ENCODE measurements at places on chromosomes 3 and 15.

GRCh38 chr15:83955806-83956265 lies 279.7 kb upstream of the GOLGA6L4 start:
- DNase-seq = no peak
- no peak overlapping the region for H3K27ac ChIP-seq
- H3K27me3 ChIP-seq = peaks cover 37% of the 10 kb centered on the region
- no peaks in the 10 kb centered on the region for H3K36me3 ChIP-seq
- no peak overlapping the region for H3K4me3 ChIP-seq

DNA sequence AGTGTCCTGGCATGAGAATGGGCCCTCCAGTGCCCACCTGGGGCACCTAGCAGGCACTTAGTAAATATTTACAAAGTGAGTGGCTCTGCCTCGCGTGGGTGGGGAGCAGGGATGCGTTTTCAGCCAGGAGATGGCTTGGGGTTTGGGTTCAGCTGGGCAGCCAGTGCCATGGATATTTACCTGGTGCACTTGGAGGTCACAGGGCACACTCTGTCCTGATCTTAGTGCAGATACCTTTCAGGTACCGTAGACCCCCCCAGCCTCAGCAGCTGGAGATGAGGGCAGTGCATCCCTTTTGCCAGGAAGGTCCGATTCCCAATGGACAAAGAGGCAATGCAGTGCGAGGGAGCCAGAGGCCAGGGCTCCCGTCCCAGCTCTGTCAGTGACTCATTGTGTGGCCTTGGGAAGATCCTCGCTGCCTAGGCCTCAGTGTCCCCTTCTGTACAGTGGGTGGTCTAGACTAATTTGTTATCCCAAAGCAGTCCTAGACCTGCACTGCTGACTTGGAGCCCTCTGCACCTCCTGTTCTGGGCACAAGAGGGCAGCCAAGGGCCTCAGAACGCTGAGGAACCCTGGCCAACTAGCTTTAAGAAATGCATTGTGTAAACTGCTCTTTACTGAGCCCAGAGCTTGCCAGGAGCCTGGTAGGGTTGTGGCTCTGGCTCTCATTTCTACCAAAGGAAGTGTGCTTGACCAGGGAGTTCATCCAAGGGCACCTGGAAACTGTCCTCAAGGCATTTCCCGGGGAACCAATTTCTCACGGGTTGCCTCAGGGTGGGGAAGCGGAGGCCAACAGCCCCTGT lies 16.0 kb downstream of the HDAC11 start:
- H3K27me3 ChIP-seq = no peaks in the 10 kb centered on the region
- H3K4me3 ChIP-seq = no peak overlapping the region
- H3K4me1 ChIP-seq = peaks cover 7% of the 10 kb centered on the region
- peak; percentile 56 for DNase-seq
- H3K27ac ChIP-seq = no peak overlapping the region

GRCh38 chr3:45693941-45694521 lies 4.8 kb downstream of the SACM1L start:
- no peaks in the 10 kb centered on the region for H3K27me3 ChIP-seq
- peak overlapping the region; percentile 100 for H3K27ac ChIP-seq
- H3K4me1 ChIP-seq = peaks cover 79% of the 10 kb centered on the region
- DNase-seq = peak; percentile 73

- no peak for DNase-seq
- H3K27ac ChIP-seq = no peak overlapping the region
- H3K36me3 ChIP-seq = no peaks in the 10 kb centered on the region
- peaks cover 2% of the 10 kb centered on the region for H3K4me1 ChIP-seq
- H3K4me3 ChIP-seq = no peak overlapping the region
- H3K27me3 ChIP-seq = peaks cover 13% of the 10 kb centered on the region
These were observed 73.0 kb upstream of the GLCE start for GRCh38 chr15:69087366-69087976.

GRCh38 chr15:82804575-82804949 lies 1.3 kb downstream of the FSD2 start:
- no peaks in the 10 kb centered on the region for H3K36me3 ChIP-seq
- no peak overlapping the region for H3K4me3 ChIP-seq
- H3K27me3 ChIP-seq = peaks cover 25% of the 10 kb centered on the region

GRCh38 chr3:197525706-197526105 lies 30.1 kb downstream of the BDH1 start:
- no peak overlapping the region for H3K4me3 ChIP-seq
- H3K27ac ChIP-seq = no peak overlapping the region
- no peak for DNase-seq
- H3K4me1 ChIP-seq = peaks cover 17% of the 10 kb centered on the region

DNA sequence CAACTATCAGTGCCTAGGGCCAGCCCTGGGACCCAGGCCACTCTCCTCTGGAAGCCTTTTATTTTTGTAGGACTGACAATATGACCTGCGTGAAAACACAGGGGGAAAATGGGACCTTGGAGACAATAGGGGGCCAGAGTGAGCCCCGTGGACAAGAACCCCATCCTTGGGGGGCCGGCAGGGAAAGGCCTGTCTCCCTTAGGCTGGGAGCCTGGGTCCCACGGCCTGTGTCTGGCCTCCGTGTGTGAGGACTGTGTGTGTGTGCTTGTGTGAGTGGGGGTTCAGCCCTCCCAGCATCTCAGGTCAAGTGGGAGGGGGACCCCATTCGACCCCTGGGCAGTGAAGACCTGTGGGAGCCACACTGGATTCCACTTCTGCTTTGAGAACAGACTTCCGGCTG lies 53.3 kb downstream of the EXOG start:
- H3K27me3 ChIP-seq = no peaks in the 10 kb centered on the region
- H3K27ac ChIP-seq = no peak overlapping the region
- H3K4me3 ChIP-seq = no peak overlapping the region
- H3K4me1 ChIP-seq = no peaks in the 10 kb centered on the region

DNA sequence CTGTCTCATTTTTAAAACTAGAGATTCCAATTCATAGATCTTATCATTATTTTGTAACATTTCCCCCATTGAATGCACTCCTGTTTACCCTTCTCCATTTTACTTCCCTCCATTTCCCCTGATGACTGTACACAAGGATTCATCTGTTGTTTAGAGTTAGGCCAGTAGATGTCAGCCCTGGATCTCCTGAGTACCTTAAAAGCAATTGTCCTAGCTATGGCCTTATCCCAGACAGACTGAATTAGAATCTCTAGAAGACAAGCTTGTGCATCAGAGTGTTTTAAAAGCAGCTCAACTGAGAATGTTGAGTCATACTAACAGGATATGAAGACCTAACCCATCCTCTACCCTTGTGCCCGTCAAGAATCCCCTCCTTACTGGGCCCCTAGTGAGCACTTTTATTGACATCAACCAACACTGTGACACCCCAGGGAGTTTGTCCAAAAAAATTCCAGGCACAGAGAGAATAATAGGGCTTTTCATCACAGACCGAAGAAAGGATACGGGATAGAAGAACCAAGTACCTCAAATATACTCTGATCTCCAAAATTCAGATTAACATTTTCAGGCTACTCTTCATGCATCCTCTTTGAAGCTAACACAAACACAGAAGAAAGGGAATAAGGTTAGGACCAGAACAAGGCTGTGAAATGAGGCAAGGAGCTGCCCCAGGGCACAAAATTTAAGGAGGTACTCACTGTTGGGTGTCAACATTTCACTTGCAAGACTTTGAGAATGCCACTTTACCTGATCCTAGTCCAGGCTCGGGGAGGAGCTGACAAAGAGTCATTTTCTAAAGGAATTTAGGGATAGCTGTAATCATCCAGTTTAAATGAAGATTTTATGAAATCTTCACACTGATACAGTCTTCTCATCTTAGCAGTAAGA lies 17.1 kb downstream of the ZBED2 start:
- H3K27ac ChIP-seq = peak overlapping the region; percentile 79
- no peak overlapping the region for H3K4me3 ChIP-seq
- peaks cover 33% of the 10 kb centered on the region for H3K4me1 ChIP-seq
- no peaks in the 10 kb centered on the region for H3K27me3 ChIP-seq
- H3K36me3 ChIP-seq = peaks cover 19% of the 10 kb centered on the region
- DNase-seq = no peak

- H3K27me3 ChIP-seq = peaks cover 4% of the 10 kb centered on the region
- no peak overlapping the region for H3K4me3 ChIP-seq
- no peak overlapping the region for H3K27ac ChIP-seq
- DNase-seq = no peak
- no peaks in the 10 kb centered on the region for H3K36me3 ChIP-seq
- no peaks in the 10 kb centered on the region for H3K4me1 ChIP-seq
These were observed 263.1 kb upstream of the DNAJC19 start for GRCh38 chr3:181252631-181253030.

- peaks cover 6% of the 10 kb centered on the region for H3K36me3 ChIP-seq
- H3K4me3 ChIP-seq = no peak overlapping the region
- peak; percentile 19 for DNase-seq
- H3K27ac ChIP-seq = no peak overlapping the region
These were observed 9.6 kb downstream of the OSBPL11 start for GRCh38 chr3:125585595-125586223.

GRCh38 chr3:190568036-190568435 lies 54.2 kb downstream of the IL1RAP start:
- no peaks in the 10 kb centered on the region for H3K27me3 ChIP-seq
- no peak overlapping the region for H3K4me3 ChIP-seq
- no peak overlapping the region for H3K27ac ChIP-seq
- no peaks in the 10 kb centered on the region for H3K4me1 ChIP-seq

Data from naive thymus-derived CD8-positive, alpha-beta T cell (primary cell).